ENCODE measurements at places on chromosomes 6 and 20. TPM values are rescaled to one million over a fixed set of nuclear protein-coding genes. Genes with fewer than 3 reads are reported as not detected.

The C4B gene
- total RNA-seq: 6.4 TPM

The SAMD10 gene
- 77.0 TPM for total RNA-seq

- no peak for DNase-seq
Observed at GRCh38 chr6:47794577-47795135, 12.8 kb downstream of the OPN5 start.

The SIRPD gene
- not detected for total RNA-seq

DNA sequence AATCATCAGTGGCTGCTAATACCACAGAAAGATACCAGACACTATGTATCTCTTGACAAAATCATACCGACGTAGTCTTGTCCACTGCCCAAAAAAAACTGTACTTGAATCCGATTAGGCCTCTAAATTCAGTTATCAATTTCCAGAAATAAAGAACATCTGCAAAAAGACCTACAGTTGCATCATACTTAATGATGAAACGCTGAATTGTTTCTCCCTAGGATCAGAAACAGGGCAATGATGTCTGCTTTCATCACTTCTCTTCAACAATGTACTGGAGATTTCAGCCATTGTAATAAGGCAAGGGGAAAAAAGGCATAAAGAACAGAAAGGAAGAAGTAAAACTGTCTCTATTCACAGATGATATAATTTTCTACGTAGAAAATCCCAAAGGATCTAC lies 152.0 kb downstream of the TASP1 start:
- no peak for DNase-seq

Measured in activated T-cell treated with anti-CD3 and anti-CD28 coated beads, Interleukin-2, amount 50 U/mL, for 72 hours (primary cell).